HT-29 (cell line): ENCODE measurements at places on chromosomes 3 and 15. TPM values are rescaled to one million over a fixed set of nuclear protein-coding genes. Genes with fewer than 3 reads are reported as not detected.

GRCh38 chr15:25243800-25244097 lies 195.1 kb downstream of the UBE3A start:
- no peak for DNase-seq

GRCh38 chr3:105513886-105514285 lies 147.2 kb downstream of the ALCAM start:
- no peak for DNase-seq

DNA sequence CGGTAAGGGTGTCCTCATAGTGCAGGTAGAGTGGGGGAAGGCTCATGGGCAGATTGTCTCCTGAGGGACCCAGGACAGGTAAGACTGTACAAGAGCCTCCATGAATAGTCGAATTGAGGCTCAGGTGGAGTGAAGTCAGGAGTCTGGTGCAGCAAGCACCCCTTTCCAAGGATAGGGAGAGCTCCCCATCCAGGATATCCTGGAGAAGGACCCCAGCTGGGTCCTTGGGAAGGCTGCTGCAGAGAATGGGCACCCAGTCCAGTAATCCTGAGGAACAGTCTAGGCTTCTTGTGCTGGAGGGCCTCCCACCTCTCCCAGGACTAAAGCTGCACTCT lies 592 bp downstream of the DUOXA2 start:
- DNase-seq, result no peak

DNA sequence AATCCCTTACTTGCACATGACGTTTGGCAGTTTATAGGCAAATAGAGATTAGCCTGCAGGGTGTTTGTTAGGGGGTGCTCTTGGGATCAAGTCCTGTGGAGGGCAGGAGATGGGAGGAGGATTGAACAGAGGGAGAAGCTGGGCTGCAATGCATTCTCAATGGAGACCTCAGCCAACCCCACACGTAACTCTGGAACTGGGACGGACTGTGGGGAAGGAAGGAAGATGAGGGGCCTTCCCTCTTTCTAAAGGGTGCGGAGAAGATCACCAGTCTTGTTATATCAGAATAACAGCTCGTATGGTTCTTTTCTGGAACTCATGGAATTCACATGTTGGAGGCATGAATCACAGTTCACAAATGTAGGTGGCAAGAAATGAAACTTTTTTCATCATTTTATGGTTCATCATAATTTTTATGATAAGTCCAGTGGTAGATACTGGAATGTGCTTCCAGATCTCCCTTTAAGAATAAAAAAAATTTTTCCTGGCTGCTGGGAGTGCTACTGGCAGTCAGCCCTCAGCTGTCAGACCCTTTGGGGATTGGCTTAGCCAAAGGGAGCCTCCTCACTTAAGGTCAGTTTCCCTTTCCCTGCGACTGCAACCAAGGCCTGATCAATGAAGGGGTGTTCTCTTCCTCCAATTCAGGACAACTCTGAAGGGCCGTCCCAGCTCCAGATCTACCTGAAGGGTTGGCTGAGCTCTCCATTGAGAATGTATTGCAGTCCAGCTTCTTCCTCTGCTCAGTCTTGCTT lies 20.5 kb upstream of the LYZL4 start:
- DNase-seq, result no peak

DNA sequence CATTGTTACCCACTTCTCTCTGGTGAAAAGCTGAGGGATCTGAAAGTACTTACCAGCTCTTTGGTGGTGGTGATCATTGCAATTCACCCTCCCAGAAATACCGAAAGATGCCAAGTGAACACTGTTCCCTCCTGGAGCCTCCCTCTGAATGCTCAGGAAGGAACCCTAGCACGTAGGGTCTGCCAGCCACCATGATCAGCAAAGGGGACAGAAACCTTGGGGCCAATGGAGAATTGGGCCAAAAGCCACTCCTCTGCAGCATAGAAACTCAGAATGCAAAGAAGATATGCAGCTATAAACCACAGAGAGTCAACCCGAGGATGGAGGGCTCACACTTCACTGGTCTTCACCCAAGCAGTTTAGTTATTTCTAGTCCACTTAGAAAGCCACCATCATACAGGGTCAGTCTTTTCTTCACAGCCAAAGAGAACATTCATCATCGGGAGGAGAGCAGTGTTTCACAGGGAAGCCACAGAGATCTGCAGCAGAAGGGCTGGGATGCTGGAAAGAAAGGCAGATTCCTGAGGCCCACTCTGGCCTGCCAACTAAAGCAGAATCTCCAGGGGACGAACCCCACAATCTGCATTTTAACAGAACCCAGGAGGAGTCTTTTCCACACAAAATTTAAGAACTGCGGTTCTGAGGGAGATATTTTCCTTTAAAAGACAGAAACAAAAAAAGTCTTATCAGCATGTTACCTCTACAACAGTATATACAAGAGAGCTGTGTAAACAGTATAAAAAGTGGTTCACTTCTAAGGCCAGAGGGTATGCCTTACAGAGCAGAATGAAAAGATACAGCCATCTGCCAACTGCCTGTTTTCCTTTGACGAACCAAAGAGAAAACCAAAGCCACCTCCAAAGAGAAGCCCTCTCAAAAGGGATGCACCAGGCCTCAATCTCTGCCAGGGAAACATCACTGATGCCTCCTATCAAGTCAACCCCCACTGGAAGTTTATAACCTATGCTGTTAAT lies 11.3 kb downstream of the TBC1D2B start:
- no peak for DNase-seq

- DNase-seq, result no peak
Measured at GRCh38 chr3:52099001-52099401, 42.6 kb upstream of the DUSP7 start.

DNA sequence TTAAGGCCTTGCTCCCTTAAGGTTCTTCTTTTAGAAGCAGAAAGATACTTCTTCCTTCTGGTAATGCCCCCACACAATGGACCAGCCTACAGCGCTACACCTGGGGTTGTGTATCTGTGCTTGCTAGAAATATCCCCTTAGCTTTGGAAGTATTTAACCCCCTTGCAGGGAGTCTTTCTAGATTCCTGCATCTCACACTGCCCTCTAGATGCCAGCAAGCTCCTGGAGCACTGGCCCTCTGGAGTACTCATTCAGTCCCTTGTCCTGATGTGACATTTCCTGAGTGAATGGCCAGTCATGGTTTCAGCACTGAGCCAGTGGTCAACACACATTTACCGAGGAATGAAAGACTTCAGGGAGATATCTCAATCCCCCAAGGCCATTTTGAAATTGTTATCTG lies 30.4 kb upstream of the RBP2 start:
- DNase-seq, result peak; percentile 30

- DNase-seq, result no peak
Measured at GRCh38 chr3:169199283-169199682, 464.2 kb downstream of the MECOM start.

GRCh38 chr3:188938999-188939398 lies 232.8 kb upstream of the TPRG1 start:
- DNase-seq, result no peak

- DNase-seq, result no peak
Measured at GRCh38 chr15:92687746-92688145, 32.2 kb upstream of the FAM174B start.

- no peak for DNase-seq
Measured at GRCh38 chr3:138842483-138843188, 7.9 kb upstream of the PIK3CB start.

DNA sequence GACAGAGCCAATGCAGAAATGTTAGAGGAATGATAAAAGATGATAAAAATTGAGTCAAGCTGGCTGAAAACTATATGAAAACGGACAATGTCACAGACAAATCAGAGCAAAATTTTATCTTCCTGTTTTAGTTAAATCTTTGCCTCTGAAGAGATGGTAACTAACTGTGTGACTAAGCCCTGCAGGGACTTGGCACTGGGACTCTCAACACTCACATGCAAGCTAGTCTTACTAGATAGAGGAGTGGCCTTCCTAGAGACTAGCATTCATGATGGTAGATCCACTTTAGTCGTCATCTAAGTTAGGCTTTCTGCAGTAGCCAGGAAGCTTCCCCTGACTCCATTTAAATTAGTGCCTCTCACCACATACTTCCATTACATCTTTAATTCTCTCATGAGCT lies 4.1 kb downstream of the CCDC191 start:
- no peak for DNase-seq

DNA sequence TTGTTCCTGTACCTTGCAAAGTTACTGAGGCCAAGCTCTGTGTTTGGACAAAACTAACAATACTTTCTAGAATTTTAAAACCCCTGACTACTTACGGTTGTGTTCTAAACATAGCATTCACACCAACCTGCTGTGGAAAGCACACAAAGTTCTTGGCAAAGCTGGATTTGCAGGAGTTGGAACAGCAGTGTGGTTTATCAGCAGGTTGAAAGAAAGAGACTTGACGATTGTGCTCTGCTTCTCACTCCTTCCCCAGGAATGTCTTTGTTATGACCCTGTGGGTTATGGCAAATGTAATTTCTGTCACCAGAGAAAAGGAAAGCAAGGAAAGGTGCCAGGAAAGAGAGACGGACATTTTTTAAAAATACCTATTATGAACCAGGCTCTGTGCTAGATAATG lies 165.5 kb upstream of the TGFBR2 start:
- DNase-seq, result no peak

DNA sequence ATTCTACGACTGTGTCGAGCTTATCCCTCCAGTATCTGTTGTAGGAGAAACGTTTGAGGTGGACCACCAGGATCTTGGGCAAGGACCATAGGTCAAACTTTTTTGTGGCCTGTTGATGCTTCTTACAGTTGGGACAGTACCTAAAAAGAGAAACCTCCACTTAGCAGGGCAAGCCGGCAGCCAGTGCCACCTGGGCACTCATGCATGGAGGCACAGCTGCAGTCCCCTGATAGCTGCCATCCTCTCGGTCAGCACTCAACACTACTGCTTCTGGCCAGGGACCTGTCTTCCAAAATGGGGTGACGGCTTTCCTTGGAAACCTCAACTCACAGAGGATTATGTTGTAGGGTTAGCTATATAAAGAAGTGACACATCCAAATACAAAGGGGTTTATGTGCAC lies 7.0 kb upstream of the C3orf62 start:
- DNase-seq, result no peak

DNA sequence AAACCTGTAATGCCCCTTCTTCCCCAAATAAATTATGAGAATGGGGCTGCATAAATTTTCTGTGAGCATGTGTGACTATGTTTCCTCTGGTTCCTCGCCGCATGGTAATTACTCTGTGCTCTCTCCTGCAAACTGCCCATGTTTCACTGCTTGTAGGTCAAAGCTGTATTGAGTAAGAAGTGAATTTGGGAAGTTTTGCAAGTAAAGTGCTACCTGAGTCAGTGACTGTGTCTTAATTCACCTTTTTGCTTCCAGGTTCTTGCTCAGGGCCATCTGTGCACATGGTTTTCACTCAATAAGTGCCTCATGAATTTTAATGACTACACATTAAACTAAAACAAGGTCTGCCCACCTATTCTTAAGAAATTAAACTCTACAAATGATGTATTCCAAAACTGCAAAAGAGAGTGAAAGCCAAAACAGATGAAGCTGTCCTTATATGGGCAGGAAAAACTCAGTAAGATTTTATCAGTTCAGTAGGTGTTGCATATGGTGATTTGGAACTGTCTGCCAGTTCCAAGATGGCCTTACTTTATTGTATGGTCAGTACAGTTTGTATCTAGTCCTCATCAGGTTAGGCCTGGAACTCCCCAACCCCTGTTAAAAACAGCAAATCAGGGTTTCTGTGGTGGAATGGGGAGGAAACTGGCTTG lies 100.0 kb downstream of the LPP start:
- no peak for DNase-seq

DNA sequence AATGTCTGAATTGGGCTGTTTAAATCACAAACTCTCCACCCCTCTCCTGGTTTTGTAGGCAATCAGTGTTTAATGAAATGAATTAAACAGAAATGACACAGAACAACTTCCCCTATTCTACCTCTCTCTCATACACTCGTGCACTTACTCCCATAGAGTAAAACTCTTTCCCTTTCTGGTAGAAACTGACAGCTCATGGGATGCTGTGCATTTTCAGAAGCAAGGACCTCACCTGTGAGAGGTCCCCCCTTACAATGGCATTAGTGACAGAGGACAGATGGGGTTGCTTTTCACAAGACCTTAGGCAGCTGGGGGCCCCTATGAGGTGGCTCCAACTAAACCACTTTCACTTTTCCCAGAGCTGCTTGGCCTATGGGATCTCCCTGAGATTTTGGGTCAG lies 31.9 kb downstream of the PARP16 start:
- no peak for DNase-seq

- DNase-seq, result no peak
Measured at GRCh38 chr3:61820306-61820992, 259.1 kb downstream of the PTPRG start.

DNA sequence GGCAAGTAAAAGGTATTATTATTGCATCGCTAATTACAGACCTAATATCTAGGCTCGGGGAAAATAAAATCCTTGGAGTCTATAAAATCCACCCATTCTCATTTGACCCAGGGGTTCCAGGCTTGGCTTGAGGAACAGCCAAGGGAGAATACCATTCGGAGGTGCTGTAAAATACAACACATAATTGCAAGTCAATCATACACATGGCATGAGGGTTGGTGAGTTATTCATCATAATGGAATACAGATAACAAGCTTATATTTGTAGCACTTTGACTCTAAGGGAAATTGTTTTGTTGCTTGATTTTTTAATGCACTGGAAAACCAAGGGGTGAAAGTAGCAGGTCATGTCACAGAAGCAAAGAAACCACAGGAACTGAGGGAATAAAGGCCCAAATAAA lies 16.8 kb upstream of the DIS3L start:
- DNase-seq, result no peak

CCK gene
- total RNA-seq, result 0.23 TPM in 1 of 2 replicates, not detected in the other

CAMKV gene
- not detected in 2 replicates for total RNA-seq

WNT5A gene
- total RNA-seq, result not detected in 2 replicates

FANCD2OS gene
- not detected in 2 replicates for total RNA-seq

ECE2 gene
- total RNA-seq, result not detected in 2 replicates

DCP1A gene
- 7.3 and 9.4 TPM in 2 replicates for total RNA-seq

CPN2 gene
- not detected in 2 replicates for total RNA-seq

PROK2 gene
- not detected in 2 replicates for total RNA-seq

CFAP20DC gene
- total RNA-seq, result 0.38 and 0.76 TPM in 2 replicates

FLNB gene
- total RNA-seq, result 225 and 241 TPM in 2 replicates

TSEN2 gene
- 20.8 and 22.5 TPM in 2 replicates for total RNA-seq

CYP8B1 gene
- total RNA-seq, result not detected in 2 replicates

ADAM10 gene
- total RNA-seq, result 138 and 145 TPM in 2 replicates

REC114 gene
- not detected in 2 replicates for total RNA-seq

CNTN4 gene
- not detected in 2 replicates for total RNA-seq
